AG08395 (cell line): ENCODE measurements at places on chromosomes 2 and 18.

DNA sequence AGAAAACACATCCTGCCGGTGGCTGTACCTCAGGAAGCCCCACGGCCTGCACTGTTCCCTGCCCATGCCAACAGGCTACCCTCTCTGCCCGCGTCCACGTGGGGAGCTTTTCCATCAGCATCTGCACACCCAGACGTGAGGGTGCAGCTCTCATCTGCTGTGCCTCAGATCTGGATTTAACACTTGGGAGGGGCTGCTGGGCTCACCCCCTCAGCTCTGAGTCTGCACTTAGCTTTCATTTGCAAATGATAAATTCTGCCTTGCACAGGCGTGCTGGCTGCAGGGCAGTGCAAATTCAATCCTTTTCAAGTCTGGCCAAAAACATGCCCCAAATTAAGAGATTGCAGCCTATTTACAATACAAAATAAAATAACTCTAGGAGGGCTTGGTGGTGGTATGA lies 245.7 kb downstream of the TWIST2 start:
- no peak for DNase-seq

GRCh38 chr2:190636361-190636760 lies 12.5 kb upstream of the NAB1 start:
- DNase-seq = peak; percentile 35

GRCh38 chr2:120949027-120949956 lies 213.6 kb downstream of the GLI2 start:
- DNase-seq = no peak

DNA sequence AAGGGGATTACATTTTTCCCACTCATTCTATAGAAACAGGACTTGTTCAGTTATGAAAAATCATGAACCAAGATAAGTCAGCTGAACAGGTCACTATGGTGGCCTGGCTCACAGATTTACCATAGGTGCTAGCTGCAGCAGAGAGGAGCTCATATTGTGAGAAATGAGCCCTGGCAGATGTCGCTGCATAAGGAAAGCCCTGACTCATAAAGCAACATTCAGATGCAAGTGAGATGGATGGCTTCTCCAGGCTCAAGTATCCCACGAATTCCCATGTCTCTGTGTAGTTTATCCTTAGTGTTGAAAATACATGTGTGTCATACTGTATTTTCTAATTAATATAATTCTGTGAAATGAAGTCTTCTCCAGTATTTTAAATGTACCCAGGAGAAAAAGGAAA lies 115.0 kb upstream of the LHCGR start:
- DNase-seq = no peak

DNA sequence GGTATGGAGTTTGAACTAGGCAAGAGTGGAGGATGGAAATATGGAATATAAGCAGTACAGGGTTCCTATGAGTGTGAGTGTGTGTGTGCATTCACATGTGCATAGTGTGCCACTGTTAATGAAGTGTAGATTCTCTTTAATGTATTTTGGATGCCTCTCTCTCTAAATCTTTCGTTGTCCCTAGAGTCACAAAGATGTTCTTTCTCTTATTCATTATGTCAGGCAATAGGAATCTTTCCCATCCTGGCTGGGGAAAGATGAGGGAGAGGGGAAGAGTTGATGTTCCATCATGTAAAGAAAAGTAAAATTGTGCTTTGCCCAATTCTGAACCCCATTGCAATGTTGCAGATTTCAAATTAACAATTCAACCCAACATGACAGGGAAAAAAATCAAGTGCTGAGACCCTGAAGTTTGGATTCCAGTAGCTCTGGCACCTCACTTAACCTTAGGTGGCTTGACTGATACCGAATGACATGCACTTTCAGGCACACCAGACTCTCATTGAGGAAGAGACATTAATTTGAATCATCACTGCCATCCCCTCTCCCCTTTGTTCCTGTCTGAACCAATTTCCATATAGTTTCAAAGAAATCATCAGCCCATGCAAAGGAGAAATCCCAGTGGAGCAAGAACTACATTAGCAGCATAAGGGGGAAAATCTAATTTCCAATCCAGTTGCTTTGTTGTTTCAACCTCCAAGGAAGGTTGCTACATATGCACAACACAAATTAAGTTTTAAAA lies 28.0 kb downstream of the KLF7 start:
- no peak for DNase-seq

- no peak for DNase-seq
Measured at GRCh38 chr18:64379662-64380061, 230.8 kb upstream of the LINC00305 start.

DNA sequence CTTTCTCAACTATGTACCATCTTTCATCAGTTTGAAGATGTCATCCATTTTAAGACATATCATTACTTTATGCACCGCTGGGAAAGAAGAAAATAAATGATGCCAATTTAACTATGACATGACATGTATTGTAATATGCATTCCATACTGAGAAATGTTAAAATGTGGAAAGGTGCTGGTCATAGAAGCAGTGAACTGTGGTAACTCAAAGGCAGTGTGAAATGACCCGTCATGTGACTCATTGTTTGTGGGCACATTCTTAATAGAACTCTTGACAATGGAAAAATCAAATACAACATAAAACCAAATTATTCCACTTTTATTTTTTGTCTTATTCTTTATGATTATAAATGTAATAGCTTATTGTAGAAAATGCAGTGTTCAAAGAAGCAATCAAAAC lies 455.0 kb upstream of the ST6GAL2 start:
- DNase-seq = no peak
